ENCODE measurements at places on chromosomes 3 and 15.

DNA sequence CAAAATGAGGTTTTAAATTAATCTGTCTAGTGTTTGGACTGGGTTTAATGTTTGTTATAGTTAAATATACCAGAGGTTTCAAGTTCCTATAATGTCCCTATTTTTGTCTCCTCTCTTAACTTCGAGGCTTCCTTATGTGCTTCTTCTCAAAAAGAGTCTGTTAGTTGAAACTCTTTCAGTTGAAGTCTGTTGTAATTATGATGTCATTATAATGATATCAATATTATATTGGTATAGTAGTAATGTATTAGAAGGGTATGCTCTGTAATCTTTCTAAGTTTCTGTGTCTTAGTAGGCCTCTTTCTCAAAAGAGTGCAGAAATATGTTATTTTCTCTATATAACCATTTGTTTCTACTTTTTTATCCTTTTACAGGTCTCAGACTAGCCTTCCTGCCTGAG lies 1148.0 kb downstream of the NSUN3 start:
- DNase-seq: no peak

GRCh38 chr15:79644091-79644490 lies 212.0 kb downstream of the MINAR1 start:
- no peak for DNase-seq

DNA sequence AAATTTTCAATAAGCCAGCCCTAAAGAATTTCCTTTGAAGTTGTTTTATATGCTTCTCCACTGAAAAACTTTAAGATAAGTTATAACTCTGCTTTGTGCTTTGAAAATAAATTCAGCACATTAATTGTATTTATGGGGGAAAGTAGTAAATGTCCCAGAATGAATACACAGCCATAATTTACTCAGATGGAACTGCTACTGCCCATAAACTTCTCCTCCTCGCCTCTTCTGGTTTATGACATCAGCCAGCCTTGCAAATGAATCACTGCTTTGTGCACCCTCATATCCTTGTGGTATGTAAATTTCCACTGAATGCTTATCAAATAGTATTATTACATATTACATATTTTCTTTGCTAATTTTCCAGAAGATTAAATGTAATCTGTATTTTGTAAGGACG lies 302.0 kb downstream of the DIPK2A start:
- DNase-seq: no peak

DNA sequence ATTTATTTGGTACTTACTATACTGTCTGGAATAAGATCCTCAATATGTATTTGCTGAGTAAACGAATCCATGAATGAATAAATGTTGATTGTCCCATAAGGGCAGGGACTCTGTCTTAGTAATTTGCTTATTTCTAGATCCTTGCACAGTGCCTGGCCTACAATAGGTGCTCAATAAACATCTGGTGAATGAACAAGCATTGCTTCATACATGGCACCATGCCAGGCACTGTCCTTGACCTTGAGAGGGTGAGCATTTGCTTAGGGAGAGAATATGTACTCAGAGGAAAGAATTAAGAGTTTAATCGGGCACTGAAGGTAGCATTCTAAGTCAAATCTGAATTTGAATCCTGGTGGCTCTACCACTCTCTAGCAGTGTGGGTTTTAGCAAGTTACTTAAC lies 282.1 kb downstream of the THSD4 start:
- no peak for DNase-seq

DNA sequence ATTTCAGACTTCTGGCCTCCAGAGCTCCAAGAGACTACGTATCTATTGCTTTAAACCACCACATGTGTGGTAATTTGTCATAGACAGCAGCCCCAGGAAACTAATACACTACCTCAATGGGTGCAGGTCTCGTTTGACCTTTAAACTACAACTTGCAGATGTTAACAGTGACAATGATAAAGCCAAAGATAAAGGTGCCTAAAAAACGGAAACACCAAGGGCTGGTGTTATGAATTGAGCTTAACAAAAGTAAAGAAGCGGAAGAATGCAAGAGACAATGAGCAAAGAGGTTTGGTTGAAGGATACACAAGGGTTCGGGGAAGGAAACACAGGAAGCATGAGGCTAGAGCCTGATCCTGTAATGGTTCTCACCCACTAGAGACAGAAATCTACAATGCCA lies 50.8 kb downstream of the RFTN1 start:
- no peak for DNase-seq

- no peak for DNase-seq
Observed at GRCh38 chr3:110620118-110620517, 451.5 kb upstream of the NECTIN3 start.

- DNase-seq: no peak
Observed at GRCh38 chr15:69012761-69013364, 1.6 kb upstream of the NOX5 start.

DNA sequence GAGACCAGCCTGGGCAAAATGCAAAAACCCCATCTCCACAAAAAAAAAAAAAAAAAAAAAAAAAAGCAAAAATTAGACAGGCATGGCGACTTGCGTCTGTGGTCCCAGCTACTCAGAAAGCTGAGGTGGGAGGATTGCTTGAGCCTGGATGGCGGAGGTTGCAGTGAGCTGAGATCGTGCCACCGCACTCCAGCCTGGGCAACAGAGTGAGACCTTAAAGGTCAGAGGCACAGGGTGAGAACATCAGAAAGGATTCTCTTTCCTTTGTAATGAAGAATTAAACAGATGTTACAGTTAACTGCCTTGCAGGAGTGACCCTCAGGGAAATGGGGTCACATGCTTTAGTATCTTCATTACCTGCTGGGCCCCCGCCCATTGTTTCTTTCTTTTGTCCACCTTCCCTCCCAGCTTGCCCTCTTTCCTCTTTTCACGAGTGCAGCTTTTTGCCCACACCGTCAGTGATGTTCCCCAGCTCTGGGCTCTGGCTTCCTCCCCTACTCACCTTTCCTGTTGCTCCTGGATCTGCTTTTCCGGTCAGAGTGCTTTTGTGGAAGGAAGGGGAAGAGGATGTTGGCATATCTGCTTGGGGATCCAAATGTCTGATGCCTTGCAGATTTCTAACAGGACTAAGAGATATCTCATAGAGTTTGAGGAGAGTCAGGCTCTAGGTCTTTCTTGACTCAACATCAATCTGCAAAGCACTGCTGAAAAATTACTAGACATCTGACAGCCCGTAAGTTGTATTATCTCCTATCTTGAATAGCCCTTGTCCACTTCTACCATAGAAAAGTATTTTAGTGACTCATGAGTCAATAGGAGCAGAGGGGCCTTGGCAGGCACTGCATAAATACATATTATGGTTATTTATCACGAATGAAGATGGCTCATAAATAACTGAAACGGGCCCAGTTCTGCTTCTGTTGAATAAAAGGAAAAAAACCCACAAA lies 35.6 kb upstream of the NDUFB4 start:
- no peak for DNase-seq

DNA sequence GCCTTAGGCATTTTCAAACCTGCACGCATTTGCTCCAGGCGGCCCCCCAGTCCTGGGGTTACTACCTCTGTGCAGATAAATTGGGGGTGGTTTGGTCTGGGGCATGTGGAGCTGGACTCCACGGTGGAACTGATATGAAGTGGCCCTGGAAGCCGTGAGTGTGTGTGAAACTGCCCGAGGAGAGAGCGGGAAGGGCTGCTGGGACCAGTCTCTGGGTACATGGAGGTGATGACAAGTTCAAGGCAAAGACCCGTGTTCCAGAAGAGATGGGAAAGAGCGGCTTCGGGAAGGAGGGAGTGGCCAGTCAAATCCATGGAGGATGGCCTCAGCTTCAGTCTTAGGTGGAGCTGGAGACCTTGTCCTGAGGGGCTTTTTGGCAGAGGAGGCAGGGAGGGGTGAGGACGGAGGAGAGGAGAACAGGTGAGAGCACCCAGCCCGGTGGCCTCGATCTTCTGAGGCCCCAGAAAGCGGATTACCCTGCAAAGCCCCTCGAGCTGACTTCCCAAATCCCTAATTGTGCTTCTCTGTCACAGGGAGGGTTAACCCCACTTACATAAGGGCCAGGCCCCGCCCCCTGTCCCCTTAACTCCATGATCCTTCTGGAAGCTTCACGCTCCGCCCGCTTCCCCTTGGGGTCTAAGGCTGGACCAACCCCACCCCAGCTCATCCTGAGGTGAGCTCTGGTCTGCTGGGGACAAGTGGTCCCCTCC lies 1.9 kb upstream of the NR2E3 start:
- DNase-seq: no peak

GRCh38 chr3:71416876-71417275 lies 166.7 kb downstream of the FOXP1 start:
- DNase-seq: no peak

DNA sequence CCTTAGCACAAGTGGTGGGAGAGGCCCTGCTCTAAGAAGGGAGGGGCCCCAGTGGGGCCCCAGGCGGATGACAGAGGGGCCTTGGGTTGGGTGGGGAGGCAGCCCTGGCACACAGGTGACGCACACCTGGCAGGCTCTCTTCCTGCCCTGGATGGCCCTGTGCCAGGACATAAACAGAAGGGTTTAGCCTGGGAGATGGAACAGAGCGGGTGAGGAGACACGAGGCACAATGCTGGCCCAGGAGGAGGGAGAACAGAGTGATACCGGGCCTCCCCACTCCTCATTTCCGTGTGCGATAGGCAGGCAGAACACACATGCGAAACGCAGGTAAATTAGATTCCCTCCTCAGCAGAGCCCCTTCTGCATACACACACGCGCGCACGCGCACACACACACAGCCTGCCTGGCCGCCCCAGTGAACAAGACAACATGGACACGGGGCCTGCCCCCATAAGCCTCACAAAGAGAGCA lies 39.8 kb downstream of the IDH2 start:
- no peak for DNase-seq

DNA sequence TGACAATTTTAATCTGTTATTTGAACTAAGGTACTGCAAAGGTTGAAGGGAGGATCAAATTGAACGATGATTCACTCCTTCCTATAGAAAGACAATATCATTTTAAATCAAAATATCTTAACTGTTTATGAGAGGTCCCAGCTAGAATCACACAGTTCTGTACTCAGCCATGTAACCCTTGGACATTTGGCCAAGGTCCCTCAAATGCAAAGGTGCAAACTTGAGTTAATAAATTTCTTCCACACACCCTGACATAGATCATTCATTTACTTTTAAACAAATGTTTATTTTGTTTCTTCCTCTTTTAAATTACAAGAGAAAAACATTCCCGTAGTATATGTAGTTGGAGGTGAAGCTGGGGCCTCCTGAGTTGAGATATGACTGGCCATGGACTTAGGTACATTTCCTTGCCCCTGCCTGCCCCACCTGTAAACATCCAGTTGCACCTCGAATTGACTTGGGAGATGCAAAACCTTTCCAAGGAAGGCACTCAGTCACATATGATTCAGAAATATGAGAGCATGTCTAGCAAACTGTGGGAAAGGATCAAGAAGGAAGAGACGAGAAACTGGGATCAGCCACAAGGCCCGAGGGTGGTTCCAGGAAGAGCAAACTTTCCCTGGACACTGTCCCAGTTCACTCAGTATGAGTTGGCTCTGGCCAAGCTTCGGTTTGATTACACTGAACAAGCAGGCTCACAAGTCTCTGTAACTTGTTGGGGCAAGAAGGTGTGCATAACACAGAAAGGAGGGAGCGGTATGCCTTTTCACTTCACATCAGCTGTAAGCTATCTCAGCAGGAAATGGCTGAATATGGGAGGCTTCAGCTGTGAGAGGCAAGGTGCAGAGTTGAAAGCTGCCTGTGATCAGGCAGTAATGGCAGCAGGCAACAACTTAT lies 6.7 kb downstream of the TNFSF10 start:
- no peak for DNase-seq

DNA sequence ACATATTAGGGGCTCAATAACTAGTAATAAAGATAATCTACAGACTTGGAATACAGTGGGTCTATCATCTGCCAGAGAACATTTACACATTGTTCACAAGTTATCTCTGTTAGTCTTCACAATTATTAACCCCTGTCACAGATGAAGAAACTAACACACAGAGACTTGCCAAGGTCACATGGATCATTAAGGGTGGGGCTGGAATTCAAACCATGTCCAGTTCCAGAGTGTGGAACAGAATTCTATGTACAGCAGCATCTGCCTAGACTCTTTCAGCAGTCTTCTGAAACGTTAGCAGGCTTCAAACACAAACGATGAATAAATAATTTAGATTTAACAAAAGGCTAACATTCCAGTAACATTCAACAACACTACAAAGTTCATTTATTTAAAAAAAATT lies 673.9 kb upstream of the NR2F2 start:
- DNase-seq: no peak

DNA sequence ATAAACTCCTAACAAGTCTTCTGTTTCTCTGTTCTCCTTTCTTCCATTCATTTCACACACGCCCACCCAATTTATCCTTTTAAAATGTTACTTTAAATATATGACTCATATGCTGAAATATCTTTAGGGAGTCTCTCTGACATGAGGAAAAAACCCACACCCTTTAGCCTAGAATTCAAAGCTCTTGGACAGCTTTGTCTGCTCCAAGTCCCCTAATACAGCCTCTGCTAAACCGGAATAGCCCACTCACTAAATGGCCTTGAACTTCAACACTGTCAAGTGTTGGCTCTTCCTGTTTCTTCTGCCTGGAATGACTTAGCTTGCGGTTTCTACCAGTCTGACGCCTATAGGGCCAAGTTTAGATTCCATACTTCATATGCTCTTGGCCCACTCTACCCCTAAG lies 3.3 kb upstream of the CD96 start:
- no peak for DNase-seq

DNA sequence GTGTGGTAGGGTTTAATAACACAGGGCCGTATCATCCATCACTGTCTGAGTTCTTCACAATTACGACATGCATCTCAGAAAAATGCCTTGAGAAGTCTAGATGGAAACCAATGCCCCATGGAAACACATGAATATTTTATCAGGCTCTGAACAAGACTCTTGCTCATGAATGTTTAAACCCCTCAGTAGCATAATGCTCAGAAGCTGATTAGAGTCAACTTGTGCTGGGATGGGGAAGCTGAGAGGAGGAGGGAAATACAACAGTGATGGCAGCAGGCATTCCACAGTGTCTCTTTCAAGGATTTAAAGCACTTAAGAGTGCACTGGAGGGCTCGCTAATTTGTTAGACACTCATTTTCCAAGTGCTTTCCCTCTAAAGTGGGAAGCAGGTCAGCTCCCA lies 3.8 kb downstream of the GPR156 start:
- no peak for DNase-seq

DNA sequence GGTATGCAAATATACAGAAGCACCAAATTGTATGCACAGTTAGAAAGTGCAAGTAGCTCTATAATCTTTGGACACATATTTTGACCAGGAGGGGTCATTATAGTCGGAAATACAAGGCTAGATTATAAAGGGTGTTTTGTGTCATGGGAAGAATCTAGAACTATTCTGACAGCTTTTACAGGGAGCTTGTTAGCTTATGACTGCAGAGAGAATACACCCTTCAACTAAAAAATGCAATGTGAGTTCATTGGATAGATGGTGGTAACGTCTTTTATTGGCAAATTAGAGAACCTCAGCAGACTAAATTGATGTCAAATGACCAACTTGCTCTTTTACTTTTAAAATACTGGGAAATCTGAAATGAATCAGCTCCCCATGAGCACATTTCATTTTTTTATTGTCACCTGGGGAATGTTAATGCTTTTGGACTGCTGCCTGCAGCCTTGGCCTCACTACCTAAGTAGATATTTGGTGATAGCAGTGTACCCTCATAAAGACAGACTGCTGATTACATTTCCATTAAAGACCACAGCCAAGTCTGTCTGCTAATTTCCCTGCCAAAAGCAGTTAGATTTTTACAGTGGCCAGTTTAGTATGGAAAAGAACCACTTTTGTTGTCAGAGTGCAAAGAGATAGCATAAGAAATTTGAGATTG lies 515.9 kb upstream of the DPPA4 start:
- no peak for DNase-seq

GRCh38 chr3:40720863-40721262 lies 196.1 kb downstream of the ZNF621 start:
- DNase-seq: no peak

Measured in amygdala (tissue), 56 donors.